ENCODE measurements at places on chromosomes 4 and X.

DNA sequence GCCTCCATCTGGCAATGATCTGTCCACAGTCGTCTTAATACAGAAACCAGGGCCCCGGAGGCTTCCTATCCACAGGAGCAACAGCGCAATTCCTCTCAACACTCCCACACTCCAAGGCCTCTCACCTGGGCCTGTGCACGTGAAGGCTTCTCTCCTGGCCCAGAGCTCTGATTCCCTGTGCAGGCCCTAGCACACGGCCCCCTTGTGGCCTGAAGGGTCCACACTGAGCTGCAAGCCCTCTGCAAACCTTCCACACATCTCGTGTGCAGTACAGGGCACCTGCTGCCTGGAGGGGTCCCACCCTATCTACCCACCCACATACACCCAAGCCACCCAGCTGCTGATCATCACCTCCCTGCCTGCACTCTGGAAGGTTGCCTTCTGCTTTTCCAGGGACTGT, 150.1 kb upstream of the NUDT10 start:
- DNase-seq, result no peak

- no peak for DNase-seq
These were observed 803.6 kb upstream of the ADGRL3 start for GRCh38 chr4:60396341-60397049.

DNA sequence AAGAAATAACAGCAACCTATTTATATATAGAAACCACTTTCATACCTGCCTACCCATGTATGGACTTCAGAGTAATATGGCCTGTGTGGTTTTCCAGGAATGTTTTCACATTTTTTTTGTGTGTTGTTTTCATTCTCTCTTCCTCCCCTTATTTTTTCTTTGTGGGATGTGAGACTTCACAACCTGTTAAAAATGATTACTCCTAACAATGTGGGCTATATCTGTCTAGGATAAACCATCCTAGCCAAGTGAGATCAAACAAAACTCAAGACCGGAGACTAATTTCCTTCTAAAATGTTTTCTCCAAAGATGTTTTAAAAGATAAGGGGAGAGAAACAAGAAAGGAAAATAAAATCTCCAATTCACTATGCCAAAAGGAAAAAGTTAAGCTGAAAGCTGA, 106.1 kb upstream of the DIPK2B start:
- no peak for DNase-seq

- DNase-seq, result no peak
These were observed 3.9 kb upstream of the PRSS12 start for GRCh38 chr4:118356731-118357130.

DNA sequence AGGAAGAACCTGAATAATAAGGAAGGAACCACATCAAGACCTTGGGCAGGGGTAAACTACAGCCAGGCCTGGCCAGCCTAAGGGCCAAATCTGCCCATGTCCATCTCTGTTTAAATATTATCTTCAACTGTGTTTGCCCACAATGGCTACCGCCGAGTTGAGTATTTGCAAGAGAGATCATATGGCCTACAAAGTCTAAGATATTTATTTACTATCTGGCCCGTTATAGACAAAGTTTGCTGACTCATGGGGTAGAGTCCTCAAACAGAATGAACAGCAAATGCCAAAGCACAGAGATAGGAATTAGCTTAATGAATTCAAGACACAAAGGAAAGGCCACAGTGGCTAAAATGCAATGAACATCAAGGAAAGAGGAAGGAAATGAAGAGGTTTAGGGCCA, 44.8 kb downstream of the RPS6KA3 start:
- no peak for DNase-seq

DNA sequence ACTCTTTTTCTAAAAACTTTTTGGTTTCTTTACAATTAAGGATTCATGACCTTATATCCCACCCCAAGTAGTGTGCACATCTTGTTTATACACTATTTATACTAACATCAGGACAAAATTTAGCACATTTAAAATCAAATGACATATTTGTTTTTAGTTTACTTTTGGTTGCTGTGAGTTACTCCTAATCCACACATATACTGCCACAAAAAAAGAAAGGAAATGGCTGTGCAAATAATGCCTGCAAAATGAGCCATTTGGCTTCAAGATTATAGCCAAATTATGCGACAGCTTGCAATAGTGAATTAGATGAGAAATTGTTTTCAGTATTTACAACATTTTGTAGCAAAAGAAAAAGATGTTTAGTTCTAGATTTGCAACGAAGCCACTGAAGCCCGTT, 10.4 kb upstream of the ARHGEF38 start:
- no peak for DNase-seq

DNA sequence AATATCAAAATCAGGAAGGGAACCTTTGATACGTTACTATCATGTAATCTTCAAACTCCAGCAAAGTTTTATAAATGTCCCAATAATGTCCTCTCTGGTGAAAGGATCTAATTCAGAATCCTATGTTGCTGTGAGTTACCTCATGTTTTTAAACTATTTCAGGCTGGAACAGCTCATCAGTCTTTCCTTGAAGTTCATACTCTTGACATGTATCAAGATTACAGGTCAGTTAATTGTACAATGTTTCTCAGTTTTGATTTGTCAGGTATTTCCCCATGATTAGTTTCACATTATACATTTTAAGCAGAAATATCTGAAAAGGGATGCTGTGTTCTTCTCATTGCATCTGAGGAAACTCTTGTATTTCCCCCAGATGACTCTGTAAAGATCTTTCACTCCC, 136.5 kb upstream of the HS3ST1 start:
- DNase-seq, result no peak

All from T-helper 17 cell (primary cell).